NCI-H2029 treated with DMSO at 0.1 percent for 48 hours (cell line): ENCODE measurements at places on chromosomes 12 and 14.

GRCh38 chr14:22812744-22813143 lies 2.5 kb downstream of the SLC7A7 start:
- DNase-seq = no peak

GRCh38 chr14:76767681-76768656 lies 6.7 kb downstream of the VASH1 start:
- DNase-seq = no peak

GRCh38 chr12:68491204-68491960 lies 119.3 kb upstream of the RAP1B start:
- DNase-seq = no peak

- DNase-seq = no peak
Observed at GRCh38 chr12:47022296-47022695, 57.1 kb upstream of the PCED1B start.
